ENCODE measurements at places on chromosomes 7 and 10.

- DNase-seq, result no peak
Measured at GRCh38 chr7:37491919-37492694, 43.4 kb upstream of the ELMO1 start.

DNA sequence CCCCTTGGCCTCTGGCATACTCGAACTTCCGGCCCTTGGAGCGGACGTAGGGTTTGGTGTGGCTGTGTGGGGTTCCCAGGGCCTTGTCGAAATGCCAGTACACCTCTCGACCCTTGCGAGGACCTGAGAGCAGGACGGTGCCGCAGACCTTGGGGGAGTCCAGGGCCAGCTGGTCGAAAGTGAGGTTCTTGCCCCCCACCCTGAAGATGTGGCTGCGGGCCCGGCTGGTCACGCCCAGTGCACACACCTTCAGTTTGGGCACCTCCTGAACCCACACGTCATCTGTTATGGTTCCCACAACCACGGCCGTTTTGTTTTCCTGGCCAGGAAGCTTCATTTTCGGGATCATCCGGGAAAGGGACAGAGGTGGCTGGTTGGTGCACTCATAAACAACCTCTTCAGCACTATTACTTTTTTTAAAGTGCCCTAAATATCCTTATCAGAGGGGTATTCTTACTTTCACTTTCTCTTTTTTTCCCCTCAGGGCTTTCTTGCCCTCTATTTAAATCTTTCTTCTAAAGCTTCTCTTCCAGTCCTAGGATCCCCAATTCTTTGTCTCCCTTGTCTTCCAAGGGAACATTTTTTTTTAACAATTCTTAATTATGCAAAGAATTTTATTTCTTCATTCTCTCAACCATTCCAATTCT is 44.9 kb upstream of the FAM3C start:
- DNase-seq, result peak; percentile 41

GRCh38 chr10:94320285-94320914 is 42.3 kb downstream of the NOC3L start:
- peak; percentile 71 for DNase-seq

- DNase-seq, result no peak
Measured at GRCh38 chr10:100738055-100738827, 7.1 kb upstream of the PAX2 start.

DNA sequence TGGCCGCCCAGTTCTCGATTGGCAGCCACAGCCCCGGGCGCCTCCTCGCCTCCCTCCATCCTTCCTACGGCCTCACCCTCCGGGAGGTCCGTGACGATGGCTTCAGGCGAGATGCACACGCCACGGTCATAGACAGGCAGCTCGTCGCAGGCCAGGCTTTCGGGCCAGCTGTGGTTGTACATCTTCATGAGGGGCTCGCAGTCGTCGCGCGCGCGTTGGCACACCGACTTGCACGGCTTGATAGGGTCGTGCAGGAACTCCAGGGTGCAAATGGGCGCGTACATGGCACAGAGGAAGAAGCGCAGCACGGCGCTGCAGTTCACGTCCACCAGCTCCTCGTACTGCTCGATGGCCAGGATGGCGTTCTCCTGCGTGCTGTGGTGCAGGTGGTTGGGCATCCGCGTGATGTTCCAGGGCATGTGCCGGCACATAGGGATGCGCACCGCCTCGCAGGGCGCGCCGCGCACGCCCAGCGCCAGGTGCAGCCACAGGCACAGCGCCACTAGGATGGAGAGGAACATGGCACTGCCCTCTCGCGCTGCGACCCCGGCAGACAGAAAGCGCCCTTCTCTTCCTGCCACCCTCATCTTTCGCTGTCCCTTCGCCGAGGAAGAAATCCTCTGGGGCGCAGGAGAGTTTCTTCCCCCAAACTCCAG is 472 bp downstream of the SFRP4 start:
- no peak for DNase-seq

- DNase-seq, result no peak
Measured at GRCh38 chr10:4312051-4312835, 513.8 kb upstream of the AKR1E2 start.

- DNase-seq, result no peak
Measured at GRCh38 chr7:113799896-113800295, 118.9 kb downstream of the PPP1R3A start.

DNA sequence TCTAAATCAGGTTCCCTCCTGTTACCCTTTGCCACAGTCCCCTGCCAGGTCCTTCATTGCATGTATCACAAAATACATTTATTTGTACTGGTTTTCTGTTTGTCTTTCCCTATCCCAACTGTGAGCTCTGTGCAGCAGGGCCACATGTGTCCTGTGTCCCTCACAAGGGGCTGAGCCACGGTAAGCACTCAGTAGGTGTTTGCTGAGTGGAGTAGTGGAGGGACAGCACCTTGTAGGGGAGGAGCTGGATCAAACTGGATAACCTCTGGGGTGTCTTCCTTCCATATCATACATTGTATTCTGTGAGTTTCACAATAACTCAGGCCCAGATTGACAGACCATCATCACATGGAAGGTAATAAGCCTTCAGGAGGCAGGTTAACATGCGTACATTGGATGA is 25.9 kb downstream of the PIK3CG start:
- DNase-seq, result no peak

- no peak for DNase-seq
Measured at GRCh38 chr10:34154383-34154900, 660.7 kb downstream of the PARD3 start.

- no peak for DNase-seq
Measured at GRCh38 chr10:131818510-131819234, 82.1 kb upstream of the PPP2R2D start.

DNA sequence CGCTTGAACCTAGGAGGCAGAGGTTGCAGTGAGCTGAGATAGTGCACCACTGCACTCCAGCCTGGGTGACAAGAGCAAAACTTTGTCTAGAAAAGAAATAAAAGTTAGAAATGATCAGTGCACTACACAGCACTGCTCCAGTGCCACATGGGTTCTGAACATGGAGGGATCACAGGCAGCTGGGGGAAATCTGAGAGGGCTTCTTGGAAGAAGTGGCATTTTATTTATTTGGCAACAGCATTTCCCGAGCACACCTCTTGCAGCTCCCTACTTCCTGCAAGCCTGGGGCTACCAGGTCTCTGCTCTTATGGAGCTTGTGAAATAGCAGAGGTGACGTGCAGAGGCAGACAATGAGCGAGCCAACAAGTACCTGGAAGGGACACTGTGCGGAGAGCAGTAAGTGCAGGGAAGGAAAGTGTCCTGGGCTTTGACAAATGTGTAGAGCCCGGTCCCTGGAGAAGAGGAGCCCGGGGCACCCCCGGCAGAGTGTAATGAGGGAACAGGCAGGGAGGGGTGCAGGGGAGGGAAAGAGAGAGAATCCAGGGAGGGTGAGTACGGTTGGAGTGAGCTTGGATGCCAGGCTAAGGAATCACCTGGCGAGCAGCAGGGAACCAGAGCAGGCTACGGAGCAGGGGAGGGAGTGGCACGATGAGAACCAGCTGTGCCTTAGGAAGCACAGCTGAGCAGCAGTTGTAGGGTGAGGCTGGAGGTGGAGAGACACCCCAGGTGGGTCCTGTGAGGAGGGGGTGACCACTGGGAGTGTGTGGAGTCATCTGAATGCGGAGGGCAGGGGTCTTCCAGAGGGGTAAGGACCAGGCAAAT is 104.6 kb upstream of the CTBP2 start:
- DNase-seq, result no peak

DNA sequence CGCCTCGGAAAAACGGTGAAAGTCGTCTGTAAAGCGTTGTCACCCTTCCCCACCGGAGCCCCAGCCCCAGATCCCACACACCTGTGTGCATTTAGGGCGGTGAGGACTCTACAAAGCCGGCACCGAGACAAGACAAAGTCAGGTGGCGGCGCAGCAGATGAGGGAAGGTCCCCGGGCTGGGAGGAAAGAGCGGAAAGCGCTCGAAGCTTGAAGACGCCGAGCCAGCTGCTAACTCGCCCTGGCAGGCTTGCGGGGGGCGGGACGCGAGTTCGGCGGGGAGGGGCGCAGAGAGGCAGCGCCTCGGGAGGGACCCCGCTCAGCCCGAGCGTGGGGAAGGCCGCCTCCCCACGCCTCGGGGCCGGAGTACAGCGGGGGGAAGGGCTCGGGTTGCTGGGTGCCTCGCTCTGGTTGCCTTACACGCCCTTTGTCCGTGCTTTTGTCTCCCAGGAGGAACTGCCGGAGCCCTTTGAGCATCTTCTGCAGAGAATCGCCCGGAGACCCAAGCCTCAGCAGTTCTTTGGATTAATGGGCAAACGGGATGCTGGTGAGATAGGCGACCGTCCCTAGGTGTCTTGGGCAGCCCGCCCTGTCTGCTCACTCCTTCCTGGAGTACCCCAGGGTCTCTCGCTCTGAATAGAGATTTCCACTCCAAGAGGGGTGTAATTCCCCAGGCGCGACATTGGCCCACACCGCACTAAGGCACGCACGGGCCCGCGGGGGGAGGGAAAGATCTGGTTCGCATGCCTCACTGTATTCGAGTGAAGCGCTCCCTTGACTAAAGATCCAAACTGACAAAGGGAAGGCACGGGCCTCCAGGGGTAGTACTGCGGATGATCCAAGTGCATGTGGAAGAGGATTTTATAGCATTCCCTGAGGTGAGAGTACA is 1.6 kb downstream of the TAC1 start:
- no peak for DNase-seq

DNA sequence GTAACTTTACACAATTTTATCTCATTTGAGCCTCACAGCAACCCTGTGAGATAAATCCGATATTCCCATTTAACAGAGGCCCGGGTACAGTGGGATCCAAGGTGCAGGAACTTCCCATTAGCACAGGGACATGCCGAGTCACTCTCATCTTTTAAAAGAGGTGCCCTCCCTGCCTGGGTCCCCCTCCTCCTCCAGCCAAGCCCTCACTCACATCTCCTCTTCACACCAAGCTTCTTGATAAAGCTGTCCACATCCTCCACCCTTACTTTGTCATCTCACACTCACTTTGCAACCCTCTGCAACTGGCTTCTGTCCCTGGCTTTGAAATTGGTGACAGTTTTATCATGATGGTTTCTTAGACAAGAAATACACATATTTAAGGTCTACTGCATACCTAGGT is 144.6 kb upstream of the RHEB start:
- no peak for DNase-seq

GRCh38 chr10:100996678-100997359 is 2.8 kb upstream of the LZTS2 start:
- DNase-seq, result peak; percentile 42

DNA sequence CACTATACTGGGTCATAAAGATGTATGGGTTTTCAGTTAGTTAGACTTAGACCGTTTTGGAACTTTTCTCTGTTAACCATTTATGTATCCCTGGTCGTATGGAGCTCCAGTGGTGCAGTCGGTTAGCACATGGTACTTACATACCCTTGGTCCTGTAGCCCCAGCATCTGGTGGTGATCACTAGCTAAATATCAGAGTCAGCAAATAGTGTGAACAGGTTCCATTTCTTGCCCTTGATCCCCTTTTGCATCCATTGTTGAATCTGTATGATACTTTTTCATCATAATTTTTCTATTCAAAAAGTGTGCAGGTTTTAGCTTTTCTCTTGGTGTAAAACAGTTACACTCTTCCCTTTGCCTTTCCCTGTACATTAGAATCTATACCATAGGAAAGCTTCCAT is 15.9 kb downstream of the NIPSNAP2 start:
- DNase-seq, result no peak

DNA sequence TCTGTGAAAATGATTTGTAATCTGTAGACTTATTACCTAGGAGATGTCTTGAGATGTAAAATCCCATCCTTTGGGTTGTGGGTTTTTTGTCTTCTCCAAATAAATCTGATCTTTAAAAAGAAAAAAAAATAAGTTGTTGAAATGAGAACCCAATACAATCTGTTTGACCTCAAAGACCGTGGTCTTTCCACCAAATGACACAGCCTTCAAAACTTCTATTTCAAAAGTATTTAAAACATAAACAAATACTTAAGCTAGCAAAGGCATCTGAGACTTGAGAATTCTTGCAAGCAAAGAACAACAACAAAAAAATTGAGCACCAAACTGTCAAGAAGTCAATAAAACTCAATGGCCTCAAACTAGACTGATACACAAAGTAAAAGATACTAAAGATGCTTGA is 67.9 kb upstream of the HECW1 start:
- DNase-seq, result no peak

DNA sequence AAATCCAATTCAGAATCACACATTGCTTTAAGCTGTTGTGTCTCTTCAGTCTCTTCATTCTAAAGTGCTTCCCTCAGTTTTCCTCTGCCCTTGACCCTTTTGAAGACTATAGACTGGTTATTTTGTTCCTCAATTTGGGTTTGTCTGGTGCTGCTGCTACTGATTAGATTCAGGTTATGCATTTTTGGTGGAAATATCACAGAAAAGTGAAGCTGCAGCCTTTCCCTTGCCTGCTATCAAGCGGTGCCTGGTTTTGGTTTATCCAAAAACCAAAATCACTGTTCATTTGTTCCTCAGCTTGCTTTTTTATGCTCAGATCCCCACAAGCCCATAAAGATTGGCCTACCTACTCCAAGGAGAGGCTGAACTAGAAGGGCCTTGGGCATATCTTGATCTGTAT is 55.2 kb downstream of the ELMO1 start:
- DNase-seq, result no peak

GRCh38 chr10:71038091-71038633 is 149.8 kb upstream of the PCBD1 start:
- no peak for DNase-seq

DNA sequence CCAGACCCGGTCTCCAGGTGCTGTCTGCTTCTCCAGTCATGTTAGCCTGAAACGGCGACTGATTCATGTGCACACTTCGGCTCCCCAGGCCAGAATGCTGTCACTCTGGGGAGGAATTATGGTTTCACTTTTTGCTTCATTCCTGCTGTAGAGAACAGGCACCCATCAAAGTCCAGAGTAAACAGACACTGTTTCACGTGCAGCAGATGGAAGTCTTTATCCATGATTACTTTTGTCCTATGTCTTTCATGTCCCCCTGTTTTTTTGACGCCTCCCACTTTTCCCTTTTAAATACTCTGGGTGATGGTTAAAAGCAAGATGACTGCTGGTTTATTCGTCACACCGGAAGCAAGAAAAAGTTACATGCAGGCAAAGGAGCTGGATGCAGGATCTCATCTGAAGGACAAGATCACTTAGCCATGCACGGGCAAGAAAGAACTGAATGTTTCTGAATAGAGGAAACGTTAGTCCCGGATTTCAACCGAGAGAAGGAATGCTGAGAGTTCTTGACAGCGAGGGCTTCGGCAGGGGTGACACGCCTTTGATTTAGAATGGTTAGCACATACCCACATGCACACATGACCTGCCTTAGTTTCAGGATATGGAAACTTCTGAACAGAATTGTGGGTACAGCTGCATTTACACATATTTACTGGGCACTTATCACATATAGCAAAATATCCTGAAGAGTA is 250.0 kb upstream of the KLF6 start:
- DNase-seq, result no peak

- DNase-seq, result no peak
Measured at GRCh38 chr7:117683430-117684175, 189.6 kb downstream of the CTTNBP2 start.

DNA sequence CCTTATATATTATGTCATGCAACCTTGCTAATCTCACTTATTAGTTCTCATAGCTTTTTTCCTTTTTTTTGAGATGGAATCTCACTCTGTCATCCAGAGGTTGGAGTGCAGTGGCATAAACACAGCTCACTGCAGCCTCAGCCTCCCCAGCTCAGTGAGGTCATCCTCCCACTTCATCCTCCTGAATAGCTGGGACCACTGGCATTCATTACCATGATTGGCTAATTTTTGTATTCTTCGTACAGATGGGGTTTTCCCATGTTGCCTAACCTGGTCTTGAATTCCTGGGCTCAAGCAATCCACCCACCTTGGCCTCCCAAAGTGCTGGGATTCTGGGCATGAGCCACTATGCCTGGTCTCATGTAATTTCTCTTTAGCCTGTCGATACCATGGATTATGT is 89.1 kb upstream of the TRIM24 start:
- no peak for DNase-seq

- DNase-seq, result no peak
Measured at GRCh38 chr10:66869635-66870034, 56.2 kb upstream of the LRRTM3 start.

Measured in LoVo (cell line).